Effector memory CD4-positive, alpha-beta T cell (primary cell): ENCODE measurements at places on chromosomes 6 and 20.

GRCh38 chr20:34115232-34115631, 3.2 kb upstream of the EIF2S2 start:
- H3K27me3 ChIP-seq = no peaks in the 10 kb centered on the region
- no peak for DNase-seq
- no peak overlapping the region for H3K4me3 ChIP-seq
- peaks cover 2% of the 10 kb centered on the region for H3K4me1 ChIP-seq

DNA sequence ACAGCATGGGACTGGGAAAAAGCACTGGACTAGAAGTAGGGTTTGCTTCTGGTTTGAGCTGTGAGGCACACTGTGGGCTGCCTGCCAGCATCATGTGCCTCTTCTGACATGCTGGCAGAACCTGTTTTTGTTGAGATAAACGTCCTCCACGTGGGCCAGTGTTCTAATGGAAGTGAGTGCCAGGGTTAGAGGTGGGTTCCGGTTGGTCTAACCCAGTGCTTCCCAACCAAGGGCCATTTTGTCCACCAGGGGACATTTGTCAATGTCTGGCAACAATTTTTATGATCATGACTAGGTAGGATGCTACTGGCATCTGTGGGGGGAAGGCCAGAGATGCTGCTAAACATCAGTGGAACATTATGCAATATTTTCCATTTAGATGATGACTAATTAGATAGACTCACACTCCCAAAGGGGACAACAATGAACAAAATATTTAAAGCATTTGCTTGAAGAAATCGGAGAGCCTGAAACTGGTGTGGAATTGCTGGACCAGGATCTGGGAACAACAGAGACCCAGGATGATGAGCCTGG, 7.8 kb upstream of the APMAP start:
- H3K36me3 ChIP-seq = peaks cover 4% of the 10 kb centered on the region
- DNase-seq = no peak
- no peak overlapping the region for H3K4me3 ChIP-seq
- H3K27ac ChIP-seq = no peak overlapping the region
- no peaks in the 10 kb centered on the region for H3K4me1 ChIP-seq

DNA sequence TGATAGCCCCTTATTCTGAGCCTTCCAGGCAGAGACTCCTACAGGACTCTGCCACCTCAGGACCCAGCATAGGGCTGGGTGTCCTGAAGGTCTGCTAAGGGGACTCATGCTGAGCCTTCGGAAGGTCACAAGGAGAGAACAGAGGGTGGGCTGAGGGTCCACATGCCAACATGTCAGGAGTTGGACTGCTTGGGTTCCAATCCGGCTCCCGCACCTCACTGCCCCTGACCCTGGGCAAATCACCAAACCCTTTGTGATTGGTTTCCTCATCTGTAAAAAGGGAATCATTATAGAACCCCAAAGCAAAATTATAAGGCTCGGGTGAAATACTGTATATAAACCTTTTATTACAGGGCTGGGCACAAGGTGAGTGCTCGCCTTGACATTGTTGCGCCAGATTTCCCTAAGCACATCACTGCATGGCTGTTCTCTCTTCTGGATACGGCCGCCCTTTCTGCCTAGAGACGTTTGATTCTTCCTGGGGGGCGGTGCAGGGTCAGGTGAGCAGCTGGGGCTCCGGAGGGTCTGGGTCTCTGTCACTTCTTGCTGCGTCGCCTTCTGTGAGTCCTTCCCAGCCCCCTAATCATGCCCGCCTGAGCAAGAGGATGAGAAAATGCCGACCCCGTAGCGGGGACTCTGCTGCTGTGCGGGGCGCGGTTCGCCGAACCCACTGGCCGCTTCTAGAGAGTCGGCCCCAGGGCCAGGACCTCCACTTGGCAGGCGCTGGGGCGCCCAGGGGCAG, 90.5 kb upstream of the EPB41L1 start:
- peak overlapping the region; percentile 44 for H3K27ac ChIP-seq
- no peak for DNase-seq
- peak overlapping the region; percentile 76 for H3K4me3 ChIP-seq
- no peaks in the 10 kb centered on the region for H3K36me3 ChIP-seq
- peaks cover 9% of the 10 kb centered on the region for H3K4me1 ChIP-seq

GRCh38 chr6:148379481-148379880, 36.8 kb downstream of the SASH1 start:
- DNase-seq = no peak
- no peaks in the 10 kb centered on the region for H3K27me3 ChIP-seq
- H3K36me3 ChIP-seq = no peaks in the 10 kb centered on the region
- no peak overlapping the region for H3K27ac ChIP-seq
- no peaks in the 10 kb centered on the region for H3K4me1 ChIP-seq

DNA sequence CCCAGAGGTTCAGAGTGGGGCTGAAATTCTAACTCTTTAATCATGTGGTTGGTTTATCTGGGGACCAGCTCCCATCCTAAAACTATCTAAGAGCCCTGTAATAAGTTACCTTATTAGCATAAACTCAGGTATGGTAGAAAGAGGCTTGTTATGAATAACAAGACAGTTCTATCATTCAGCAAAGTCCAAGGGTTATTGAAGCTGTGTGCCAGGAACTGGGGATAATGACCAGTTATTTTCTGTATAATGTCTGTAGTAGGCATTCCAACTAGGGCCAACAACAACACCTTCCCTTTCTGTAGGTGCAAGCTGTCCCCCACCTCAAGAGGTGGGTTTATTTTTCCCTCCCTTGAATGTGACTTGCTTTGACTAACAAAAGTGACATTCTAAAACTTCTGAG, 170.1 kb downstream of the CD83 start:
- H3K27me3 ChIP-seq = no peaks in the 10 kb centered on the region
- no peaks in the 10 kb centered on the region for H3K36me3 ChIP-seq
- DNase-seq = no peak
- H3K4me1 ChIP-seq = no peaks in the 10 kb centered on the region
- no peak overlapping the region for H3K4me3 ChIP-seq

DNA sequence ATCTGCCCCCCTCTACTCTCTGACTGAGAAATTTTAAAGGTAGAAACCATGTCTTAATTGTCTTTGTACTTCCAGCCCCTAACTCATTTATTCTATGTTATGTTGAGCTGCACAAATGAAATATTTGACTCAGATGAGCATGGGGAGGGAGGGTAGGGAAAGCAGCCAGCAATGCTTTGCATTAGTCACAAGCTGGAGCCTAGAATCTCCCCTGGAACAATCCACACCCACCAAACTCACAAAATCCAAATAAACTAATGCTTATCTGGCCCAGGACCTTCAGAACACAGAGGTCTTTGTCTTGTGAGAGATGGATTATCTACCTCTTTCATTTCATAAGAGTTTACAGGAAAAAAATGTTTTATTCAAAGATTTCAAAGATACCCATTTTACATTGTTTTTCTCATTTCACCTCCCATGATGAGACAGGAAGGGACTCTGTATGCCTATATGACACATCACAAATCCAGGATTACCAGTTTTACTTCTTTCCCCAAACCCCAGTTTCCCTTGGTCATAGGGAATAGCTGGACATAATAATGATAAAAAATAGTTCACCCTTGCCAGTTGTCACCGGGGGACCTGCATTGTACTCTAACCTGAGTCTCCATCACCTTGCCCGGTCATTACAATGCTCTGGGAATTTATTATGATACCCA, 466.9 kb downstream of the KIF16B start:
- no peak overlapping the region for H3K4me3 ChIP-seq
- no peaks in the 10 kb centered on the region for H3K4me1 ChIP-seq
- DNase-seq = no peak
- H3K36me3 ChIP-seq = no peaks in the 10 kb centered on the region

DNA sequence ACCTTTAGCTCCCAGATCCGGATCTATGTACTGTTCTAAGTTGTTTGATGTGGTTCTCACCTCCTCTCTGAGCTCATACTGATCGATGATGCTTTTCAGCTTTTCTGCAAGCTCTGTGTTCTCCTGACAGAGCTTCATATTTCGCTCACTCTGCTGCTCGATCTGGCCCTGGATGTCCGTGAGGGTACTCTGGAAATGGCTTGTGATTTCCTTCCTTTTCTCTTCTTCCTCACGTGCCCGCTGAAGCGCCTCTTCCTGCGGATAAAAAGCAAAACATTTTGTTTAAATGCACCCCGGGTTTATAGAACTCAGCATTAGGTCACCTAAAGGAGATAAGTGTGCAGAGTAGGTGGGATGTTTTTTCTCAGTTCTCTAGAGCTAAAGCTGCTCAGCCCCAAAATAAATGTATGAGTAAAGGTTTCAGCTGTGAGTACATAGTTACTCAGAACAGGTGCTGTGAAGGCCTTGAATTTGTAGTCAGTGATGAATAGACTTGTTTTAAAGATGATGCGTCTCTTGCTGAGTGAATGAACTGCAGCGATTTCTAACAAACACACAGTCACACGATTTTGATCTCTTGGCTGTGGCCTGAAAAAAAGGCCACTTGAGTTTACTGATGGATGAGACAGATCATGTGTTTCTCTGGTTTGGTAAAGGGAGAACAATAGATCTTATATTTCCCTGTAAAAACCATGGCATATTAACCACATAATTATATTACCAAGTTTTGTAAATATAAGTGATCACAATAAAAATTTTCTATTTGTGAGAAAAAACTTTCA, 29.1 kb downstream of the TXLNB start:
- H3K4me3 ChIP-seq = no peak overlapping the region
- peaks cover 17% of the 10 kb centered on the region for H3K4me1 ChIP-seq
- H3K36me3 ChIP-seq = no peaks in the 10 kb centered on the region
- peak overlapping the region; percentile 54 for H3K27ac ChIP-seq
- no peak for DNase-seq

- H3K4me3 ChIP-seq = no peak overlapping the region
- H3K4me1 ChIP-seq = no peaks in the 10 kb centered on the region
- no peak overlapping the region for H3K27ac ChIP-seq
- H3K27me3 ChIP-seq = no peaks in the 10 kb centered on the region
- H3K36me3 ChIP-seq = no peaks in the 10 kb centered on the region
These were observed 169.0 kb upstream of the SCGN start for GRCh38 chr6:25482996-25483395.

DNA sequence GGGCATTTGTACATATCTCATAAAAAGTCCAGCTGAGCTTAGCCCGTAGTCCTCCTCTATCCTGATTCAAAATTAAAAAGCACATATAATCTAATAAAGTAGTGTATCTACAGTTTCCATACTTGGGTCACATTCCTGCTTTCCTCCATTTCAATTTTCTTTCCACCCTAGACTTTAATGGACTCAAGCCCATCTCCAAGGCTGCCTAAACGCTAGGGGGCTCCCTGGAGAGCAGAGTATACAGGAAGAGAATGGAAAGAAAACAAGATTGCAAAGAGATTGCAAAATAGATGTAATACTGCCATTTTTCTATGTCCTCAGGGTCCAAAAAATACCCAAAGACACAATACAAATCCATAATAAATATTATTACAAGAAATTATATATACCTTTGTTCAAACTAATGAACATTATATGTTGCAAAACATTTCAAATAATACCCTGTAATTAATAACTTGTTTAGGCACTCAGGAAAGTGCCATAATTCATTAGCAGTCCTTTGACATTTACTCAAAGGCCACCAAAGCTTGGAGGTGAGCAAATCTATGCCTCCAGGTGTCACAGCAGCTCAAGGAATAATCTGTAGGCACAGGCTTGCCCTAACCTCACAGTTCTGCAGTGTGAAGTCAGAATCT, 2.4 kb upstream of the MCM3 start:
- H3K4me3 ChIP-seq = no peak overlapping the region
- peak; percentile 36 for DNase-seq
- H3K27me3 ChIP-seq = no peaks in the 10 kb centered on the region
- H3K4me1 ChIP-seq = peaks cover 27% of the 10 kb centered on the region
- H3K27ac ChIP-seq = peak overlapping the region; percentile 67

GRCh38 chr6:136639702-136640101, 89.5 kb upstream of the MAP7 start:
- peaks cover 3% of the 10 kb centered on the region for H3K4me1 ChIP-seq
- no peaks in the 10 kb centered on the region for H3K27me3 ChIP-seq
- peaks cover 20% of the 10 kb centered on the region for H3K36me3 ChIP-seq
- no peak for DNase-seq
- no peak overlapping the region for H3K27ac ChIP-seq
- no peak overlapping the region for H3K4me3 ChIP-seq

DNA sequence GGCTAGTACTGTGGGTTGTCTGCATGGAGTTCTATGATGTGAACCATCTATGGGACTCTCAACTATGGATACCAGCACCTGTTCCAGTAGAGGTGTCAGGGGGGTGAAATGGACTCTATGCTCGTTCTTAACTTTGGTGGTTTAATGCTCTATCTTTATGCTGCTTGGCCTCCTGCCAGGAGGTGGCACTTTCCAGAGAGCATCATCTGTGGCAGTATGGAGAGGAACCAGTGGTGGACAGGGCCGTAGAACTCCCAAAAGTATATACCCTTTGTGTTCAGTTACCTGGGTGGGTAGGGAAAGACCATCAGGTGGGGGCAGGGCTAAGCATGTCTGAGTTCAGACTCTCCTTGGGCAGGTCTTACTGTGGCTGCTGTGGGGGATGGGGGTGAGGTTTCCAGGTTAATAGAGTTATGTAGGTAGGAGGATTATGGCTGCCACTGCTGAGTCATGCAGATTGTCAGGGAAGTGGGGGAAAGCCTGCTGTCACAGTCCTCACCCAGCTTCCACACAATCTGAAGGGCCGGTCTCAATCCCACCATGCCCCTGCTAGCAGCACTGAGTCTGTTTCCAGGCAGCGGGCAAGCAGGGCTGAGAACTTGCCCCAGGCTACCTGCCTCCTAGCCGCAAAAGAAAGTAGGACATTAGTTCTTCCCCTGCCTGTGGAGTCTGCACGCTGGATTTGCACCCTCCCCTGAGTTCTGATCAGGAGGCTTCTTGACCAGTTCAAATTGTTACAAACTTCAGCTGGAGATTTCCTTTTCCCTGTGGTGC, 284.0 kb downstream of the KCNQ5 start:
- H3K36me3 ChIP-seq = no peaks in the 10 kb centered on the region
- no peaks in the 10 kb centered on the region for H3K4me1 ChIP-seq
- H3K27me3 ChIP-seq = no peaks in the 10 kb centered on the region
- no peak overlapping the region for H3K4me3 ChIP-seq
- H3K27ac ChIP-seq = no peak overlapping the region

- no peaks in the 10 kb centered on the region for H3K4me1 ChIP-seq
- no peak overlapping the region for H3K27ac ChIP-seq
- DNase-seq = no peak
These were observed 110.4 kb downstream of the RIN2 start for GRCh38 chr20:19868441-19868840.

DNA sequence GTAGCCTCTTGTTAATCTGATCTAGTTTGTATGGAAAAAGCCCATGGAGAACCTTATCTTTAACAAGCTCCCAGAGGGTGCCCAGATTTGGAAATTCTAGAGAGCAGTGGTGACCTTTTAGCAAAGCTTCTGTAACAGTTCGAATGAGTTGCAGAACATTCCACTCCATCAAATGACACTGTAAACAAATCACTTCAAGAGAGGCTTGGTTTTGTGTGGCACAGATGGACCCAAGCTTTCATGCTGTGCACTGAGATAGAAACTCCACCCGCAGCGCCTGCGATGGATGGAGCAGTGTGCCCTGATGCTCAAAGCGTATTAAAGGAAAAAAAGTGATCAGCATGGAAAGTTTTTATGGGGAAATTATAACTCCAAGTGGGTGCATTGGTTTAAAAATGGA, 55.1 kb upstream of the ISM1 start:
- H3K36me3 ChIP-seq = no peaks in the 10 kb centered on the region
- no peak overlapping the region for H3K4me3 ChIP-seq
- H3K4me1 ChIP-seq = no peaks in the 10 kb centered on the region
- no peak for DNase-seq
- no peak overlapping the region for H3K27ac ChIP-seq

- no peak overlapping the region for H3K27ac ChIP-seq
- no peak for DNase-seq
- H3K36me3 ChIP-seq = no peaks in the 10 kb centered on the region
- no peak overlapping the region for H3K4me3 ChIP-seq
These were observed 43.1 kb downstream of the CD109 start for GRCh38 chr6:73739096-73739495.

- no peak overlapping the region for H3K4me3 ChIP-seq
- no peak overlapping the region for H3K27ac ChIP-seq
- H3K27me3 ChIP-seq = peaks cover 3% of the 10 kb centered on the region
- H3K36me3 ChIP-seq = no peaks in the 10 kb centered on the region
- DNase-seq = no peak
- H3K4me1 ChIP-seq = peaks cover 67% of the 10 kb centered on the region
These were observed 40.0 kb downstream of the TOX2 start for GRCh38 chr20:43954704-43955061.
